ENCODE measurements at places on chromosomes 12 and 14.

DNA sequence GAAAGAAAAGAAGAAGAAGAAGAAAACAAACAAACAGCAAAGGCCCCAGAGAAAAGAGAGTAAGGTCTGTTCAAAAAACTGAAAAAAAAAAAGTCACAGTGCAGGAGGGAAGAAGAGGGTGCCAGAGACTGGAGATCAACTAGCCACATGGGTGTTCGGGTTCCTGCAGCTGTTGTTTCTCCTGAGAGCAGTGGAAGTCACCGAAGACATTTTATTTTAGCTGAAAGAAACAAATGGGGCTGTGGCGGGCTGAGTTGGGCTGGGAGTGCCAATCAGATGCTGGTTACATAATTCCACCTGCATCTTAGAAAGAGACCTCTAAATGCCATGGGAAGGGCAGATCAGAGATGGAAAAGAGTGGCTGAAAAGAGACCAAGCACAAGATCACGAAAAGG is 33.9 kb downstream of the ACTN1 start:
- DNase-seq = no peak
- H3K36me3 ChIP-seq = peaks cover 10% of the 10 kb centered on the region
- H3K27me3 ChIP-seq = no peaks in the 10 kb centered on the region
- H3K4me1 ChIP-seq = peaks cover 5% of the 10 kb centered on the region

GRCh38 chr14:104964546-104964945 is 13.6 kb downstream of the AHNAK2 start:
- H3K4me1 ChIP-seq = no peaks in the 10 kb centered on the region
- no peaks in the 10 kb centered on the region for H3K27me3 ChIP-seq
- no peak overlapping the region for H3K27ac ChIP-seq
- no peaks in the 10 kb centered on the region for H3K36me3 ChIP-seq

GRCh38 chr14:67133144-67133543 is 56.1 kb upstream of the GARIN2 start:
- no peaks in the 10 kb centered on the region for H3K27me3 ChIP-seq
- no peak overlapping the region for H3K4me3 ChIP-seq
- H3K36me3 ChIP-seq = peaks cover 10% of the 10 kb centered on the region
- DNase-seq = no peak
- H3K4me1 ChIP-seq = no peaks in the 10 kb centered on the region
- no peak overlapping the region for H3K27ac ChIP-seq

DNA sequence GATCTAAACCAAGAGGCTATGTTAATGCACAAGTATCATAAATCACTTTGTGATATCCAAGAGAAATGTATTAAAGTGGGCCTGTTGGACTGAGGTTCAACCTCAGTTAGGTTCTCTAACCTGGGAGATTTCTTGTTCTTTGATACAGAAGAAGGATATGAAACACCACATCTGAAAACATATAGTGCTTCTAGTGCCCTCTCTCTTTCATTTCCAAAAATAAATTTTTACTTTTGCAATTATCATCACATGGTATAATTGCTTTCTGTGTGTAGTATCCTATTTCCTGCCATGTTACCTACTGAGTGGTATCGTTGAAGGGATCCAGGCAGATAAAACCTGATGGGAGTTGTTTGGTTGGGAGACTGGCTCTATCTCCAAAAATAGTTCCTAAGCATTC is 264.9 kb downstream of the CCER1 start:
- H3K4me1 ChIP-seq = no peaks in the 10 kb centered on the region
- H3K36me3 ChIP-seq = no peaks in the 10 kb centered on the region
- H3K27me3 ChIP-seq = no peaks in the 10 kb centered on the region
- no peak for DNase-seq
- H3K4me3 ChIP-seq = no peak overlapping the region

GRCh38 chr12:12214635-12215131 is 52.2 kb downstream of the LRP6 start:
- DNase-seq = no peak
- H3K4me1 ChIP-seq = peaks cover 8% of the 10 kb centered on the region
- H3K27ac ChIP-seq = no peak overlapping the region
- no peaks in the 10 kb centered on the region for H3K36me3 ChIP-seq

DNA sequence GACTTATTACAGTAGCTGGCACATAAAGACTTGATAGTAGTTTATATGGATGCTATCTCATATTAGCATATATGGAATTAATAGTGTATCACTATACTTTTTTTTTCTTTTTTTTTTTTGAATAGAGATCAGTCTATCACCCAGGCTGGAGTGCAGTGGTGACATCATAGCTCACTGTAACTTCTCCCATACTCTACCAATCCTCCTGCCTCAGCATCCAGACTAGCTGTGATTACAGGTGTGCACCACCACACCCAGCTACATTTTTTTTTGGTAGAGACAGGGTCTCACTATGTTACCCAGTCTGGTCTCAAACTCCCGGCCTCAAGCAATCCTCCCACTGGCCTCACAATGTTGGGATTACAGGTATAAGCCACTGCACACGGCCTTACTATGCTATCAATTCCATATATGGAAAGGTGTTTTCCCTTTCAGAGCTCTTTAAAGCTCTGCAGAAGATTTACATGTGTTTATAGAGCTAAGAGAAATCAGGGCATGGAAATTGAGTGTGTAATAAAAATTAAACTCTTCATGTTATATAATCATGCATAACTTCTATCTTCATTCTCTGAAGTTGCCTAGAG is 1.8 kb upstream of the TBK1 start:
- H3K27ac ChIP-seq = no peak overlapping the region
- peaks cover 33% of the 10 kb centered on the region for H3K4me1 ChIP-seq
- DNase-seq = no peak
- H3K36me3 ChIP-seq = peaks cover 38% of the 10 kb centered on the region

GRCh38 chr12:109870648-109871047 is 9.7 kb downstream of the GLTP start:
- DNase-seq = no peak
- no peaks in the 10 kb centered on the region for H3K27me3 ChIP-seq
- H3K27ac ChIP-seq = no peak overlapping the region
- H3K4me1 ChIP-seq = no peaks in the 10 kb centered on the region

GRCh38 chr12:23795494-23795893 is 154.0 kb downstream of the SOX5 start:
- no peaks in the 10 kb centered on the region for H3K36me3 ChIP-seq
- H3K4me3 ChIP-seq = no peak overlapping the region
- H3K27ac ChIP-seq = no peak overlapping the region
- H3K4me1 ChIP-seq = no peaks in the 10 kb centered on the region
- no peaks in the 10 kb centered on the region for H3K27me3 ChIP-seq
- DNase-seq = no peak

DNA sequence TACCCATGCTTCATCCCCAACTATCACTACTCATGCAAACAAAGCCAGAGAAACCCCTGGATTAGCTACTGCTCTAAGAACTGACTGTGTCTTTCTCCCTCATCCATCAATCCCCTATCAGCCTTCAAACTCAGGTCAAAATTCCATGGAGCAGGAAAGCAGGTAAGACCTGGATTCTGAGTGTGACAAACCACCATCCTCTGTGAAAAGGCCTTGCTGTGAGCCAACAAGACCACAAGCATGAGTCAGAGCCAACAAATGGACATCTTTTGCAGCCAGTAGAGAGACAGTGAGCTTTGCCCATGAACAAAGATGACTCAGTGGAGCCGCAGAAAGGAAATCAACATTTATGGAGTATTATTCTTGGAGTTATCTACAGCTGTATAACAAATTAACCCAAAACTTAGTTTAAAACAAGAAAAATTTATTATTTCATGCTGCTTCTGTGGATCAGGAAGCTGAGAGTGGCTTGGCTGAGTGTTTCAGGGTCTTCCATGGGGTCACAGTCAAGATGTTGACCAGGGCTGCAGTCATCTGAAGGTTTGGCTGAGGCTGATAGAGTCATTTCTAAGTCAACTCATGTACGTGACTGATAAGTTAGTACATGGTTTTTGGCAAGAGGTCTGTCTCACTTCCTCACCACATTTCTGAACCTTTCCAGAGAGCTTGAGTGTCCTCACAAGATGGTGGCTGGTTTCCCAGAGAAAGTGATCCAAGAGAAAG is 61.1 kb downstream of the PITPNM2 start:
- H3K4me3 ChIP-seq = no peak overlapping the region
- H3K36me3 ChIP-seq = no peaks in the 10 kb centered on the region
- H3K4me1 ChIP-seq = no peaks in the 10 kb centered on the region

DNA sequence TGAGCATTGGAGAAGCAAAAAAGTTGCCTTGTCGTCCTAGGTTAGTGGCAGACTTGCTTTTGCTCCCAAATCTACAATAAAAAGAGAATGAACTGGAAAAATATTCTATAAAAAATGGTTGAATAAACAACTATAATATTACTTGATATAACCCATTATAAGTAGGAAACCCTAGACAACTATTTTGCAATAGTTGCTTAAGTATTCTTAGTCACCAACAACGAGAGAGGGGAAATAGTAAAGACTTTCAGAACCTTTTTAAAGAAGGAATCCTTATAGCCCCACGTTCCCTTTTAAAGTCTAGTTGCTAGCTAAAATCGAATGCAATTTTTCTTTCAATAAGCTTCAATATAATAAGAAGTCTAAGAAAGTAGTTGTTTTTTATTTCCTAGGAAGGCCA is 17.5 kb downstream of the AQP6 start:
- DNase-seq = no peak
- H3K27ac ChIP-seq = no peak overlapping the region
- H3K36me3 ChIP-seq = peaks cover 85% of the 10 kb centered on the region
- no peaks in the 10 kb centered on the region for H3K27me3 ChIP-seq
- H3K4me3 ChIP-seq = no peak overlapping the region

DNA sequence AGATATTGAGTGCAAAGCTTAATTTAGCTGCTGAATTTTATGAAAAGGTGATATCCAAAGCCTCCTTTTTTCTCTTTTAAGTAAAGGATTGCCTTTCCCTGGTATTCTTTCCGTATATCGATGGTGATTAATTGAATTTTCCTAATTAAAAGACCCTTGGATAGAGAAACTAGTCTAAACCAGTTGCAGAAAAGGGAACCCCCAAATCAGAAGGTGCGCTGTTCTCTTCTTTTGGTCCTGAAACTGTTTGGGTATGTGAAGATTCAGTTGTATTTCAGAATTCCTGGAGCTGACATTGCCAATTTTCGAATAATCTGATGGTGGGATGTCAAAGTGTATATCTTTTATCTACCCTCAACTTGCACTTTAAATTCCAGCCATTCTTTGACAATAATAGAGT is 1.9 kb downstream of the GPHN start:
- H3K27ac ChIP-seq = no peak overlapping the region
- peaks cover 57% of the 10 kb centered on the region for H3K4me1 ChIP-seq
- no peak overlapping the region for H3K4me3 ChIP-seq
- DNase-seq = no peak

DNA sequence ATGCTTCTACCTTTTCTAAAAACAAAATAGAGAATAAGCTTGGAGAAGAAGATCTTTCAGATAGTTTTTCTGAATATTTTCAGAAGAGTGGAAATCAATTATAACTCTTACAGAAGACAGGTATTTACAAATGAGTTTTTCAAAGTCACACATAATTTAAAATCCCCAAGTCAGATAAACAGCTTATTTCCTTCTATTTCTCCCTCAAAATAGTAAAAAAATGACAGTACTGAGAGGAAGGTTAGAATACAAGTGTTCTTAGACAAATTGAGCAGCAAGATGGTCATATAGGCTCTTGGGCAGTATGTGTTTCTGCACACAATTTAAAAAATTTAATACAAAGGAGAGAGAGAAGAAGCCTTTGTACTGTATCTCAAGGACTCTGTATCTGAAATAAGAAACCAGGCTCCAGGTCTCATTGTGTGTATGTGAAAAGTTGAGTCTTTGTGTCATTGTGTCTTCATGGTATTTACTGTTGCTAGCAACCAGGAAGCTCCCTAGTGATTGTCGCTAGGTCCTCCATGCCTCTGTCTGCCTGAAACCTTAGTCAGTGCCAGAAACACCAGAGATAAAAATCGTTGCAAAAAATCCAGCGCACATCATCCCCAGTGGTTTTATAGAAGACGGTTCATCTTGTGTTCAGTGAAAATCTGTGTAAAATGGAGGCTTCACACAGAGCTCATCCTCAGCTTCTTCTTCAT is 12.9 kb upstream of the TUBA1A start:
- DNase-seq = no peak
- no peaks in the 10 kb centered on the region for H3K27me3 ChIP-seq
- H3K4me1 ChIP-seq = peaks cover 16% of the 10 kb centered on the region
